ENCODE measurements at places on chromosomes 3 and 15. TPM values are rescaled to one million over a fixed set of nuclear protein-coding genes. Genes with fewer than 3 reads are reported as not detected.

Gene GABRA5
- not detected for total RNA-seq

Gene TRIM42
- total RNA-seq: not detected

Gene WWTR1
- 128 TPM for total RNA-seq

Gene ERC2
- 0.10 TPM for total RNA-seq

Gene CSTA
- 1.2 TPM for total RNA-seq

Gene CAV3
- not detected for total RNA-seq

Gene GP9
- not detected for total RNA-seq

Gene FEZF2
- total RNA-seq: not detected

Gene HSPBAP1
- 5.6 TPM for total RNA-seq

Gene LRRN1
- total RNA-seq: 0.30 TPM

Gene ADAMTSL3
- 1.6 TPM for total RNA-seq

Gene ZBTB20
- total RNA-seq: 23.3 TPM

Gene ZDHHC19
- not detected for total RNA-seq

Gene HIGD2B
- total RNA-seq: not detected

Gene LIPC
- 0.63 TPM for total RNA-seq

Gene CDC25A
- total RNA-seq: 2.3 TPM

Gene MINDY4B
- total RNA-seq: not detected

Gene ITGA11
- 190 TPM for total RNA-seq

Gene CRTAP
- 443 TPM for total RNA-seq

Gene CNTN3
- total RNA-seq: 7.0 TPM

Gene FXR1
- total RNA-seq: 172 TPM

Gene CPN2
- not detected for total RNA-seq

Gene TMC3
- total RNA-seq: 0.20 TPM

Gene GOLGA6L7
- not detected for total RNA-seq

Gene ANKRD63
- not detected for total RNA-seq

Gene ERICH6
- 0.03 TPM for total RNA-seq

Gene MCF2L2
- 0.33 TPM for total RNA-seq

Gene STXBP5L
- total RNA-seq: not detected

Gene ROPN1
- total RNA-seq: not detected

Gene PRR20G
- total RNA-seq: not detected

Gene C3orf52
- 2.5 TPM for total RNA-seq

Gene SLC24A5
- not detected for total RNA-seq
